ENCODE measurements at places on chromosomes 12 and 14.

GRCh38 chr12:122847921-122848421 is 12.7 kb downstream of the HIP1R start:
- DNase-seq, result no peak

DNA sequence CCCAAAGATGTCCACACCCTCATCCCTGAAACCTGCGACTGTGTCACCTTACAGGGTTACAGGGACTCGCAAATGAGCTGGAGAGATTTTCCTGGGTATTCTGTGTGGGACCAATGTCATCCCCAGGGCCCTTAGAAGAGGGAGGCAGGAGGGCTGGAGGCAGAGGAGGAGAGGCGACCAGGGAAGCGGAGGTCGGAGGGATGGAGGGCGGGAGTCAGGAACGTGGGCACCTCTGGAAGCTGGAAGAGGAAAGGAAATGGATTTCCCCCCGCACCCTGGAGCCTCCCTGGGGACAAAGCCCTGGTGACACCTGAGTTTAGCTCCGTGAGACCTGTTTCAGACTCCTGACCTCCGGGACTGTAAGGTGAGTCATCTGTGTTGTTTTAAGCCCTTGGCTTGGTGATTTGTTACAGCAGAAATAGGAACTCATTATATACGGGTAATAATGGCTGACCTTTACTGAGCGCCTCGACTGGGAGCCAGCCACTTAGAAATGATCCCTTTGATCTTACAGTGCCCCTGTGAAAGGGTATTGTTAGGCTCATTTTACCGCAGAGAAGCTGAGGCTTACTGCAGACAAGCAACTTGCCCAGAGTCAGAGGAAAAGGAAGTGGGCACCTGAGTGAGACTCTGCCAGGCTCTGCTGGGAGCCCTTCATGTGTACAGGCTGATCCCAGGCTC is 29.3 kb upstream of the FZD10 start:
- DNase-seq, result no peak

- no peak for DNase-seq
Observed at GRCh38 chr12:46386360-46386867, 13.8 kb upstream of the SLC38A2 start.

DNA sequence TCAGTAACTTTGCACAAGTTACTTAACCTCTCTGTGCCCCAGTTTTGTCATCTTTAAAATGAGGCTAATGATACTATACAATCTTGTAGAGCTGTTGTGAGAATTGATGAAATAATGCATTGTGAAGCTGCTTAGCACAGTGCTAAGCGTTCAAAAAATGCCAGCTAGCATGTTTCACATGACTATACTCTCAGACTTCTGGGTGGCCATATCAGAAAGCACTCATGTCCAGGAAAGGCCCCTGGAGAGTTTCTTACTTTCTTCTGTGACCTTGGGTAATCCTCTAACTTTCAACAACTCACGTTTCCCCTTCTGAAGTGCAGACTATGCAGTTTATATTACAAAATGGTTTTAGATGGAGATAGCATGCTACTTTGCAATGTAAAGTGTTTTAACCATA is 68.1 kb downstream of the TPH2 start:
- no peak for DNase-seq

- DNase-seq, result no peak
Observed at GRCh38 chr12:21773806-21774205, 700 bp downstream of the KCNJ8 start.

DNA sequence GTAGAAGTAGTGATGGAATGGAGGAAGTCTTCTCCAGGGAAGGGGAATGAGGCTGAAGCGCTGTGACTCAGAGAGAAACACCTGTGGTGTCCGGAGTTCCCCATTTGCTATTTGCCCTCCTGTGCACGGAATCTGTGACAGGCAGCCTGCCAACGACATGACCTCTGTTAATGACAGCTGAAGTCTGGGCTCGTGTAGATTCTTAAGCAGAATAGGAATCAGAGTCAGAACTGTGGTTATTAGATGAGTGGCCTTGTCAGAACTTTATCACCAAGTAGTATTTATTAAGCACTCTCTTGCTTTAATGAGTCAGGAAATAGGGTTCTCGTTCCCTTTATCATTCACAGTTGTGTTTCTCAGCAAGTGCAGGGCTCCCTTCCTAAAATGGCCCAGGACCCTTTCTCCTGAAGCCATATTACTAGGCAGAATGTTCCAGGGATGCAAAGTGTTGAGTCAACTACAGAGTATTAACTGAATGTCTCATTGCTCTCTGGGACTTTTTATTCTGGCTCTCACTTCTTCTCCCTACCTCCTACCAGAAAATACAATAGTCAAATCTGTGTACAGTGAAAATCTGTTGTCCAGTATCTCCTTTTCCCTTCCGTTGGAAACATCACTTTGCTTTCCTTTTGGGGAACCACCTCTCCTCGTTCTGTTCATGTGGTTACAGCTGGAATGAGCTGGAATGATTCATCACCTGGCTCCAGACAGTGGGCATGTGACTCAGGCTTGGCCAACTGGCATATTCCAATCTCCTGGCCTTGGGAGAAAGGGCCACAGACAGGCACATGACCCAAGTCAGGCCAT is 77.8 kb upstream of the MAX start:
- DNase-seq, result no peak

DNA sequence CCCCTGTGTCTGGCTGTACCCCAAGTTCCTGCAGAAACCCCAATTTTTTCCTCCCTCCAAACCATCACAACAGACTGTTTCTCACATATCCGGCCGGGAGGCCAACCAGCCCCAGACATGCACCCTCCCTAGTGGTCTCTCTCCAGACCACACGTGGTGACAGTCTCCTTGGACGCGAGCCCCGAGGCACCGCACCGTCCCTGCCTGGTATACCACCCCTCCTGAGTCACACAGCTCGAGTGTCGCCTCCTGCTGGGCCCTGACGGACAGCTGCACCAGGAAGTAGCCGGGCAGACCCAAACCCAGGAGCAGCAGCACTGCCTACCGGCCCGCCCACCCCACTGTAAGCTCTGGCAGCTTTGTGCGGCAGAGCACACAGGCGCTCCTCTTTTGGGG is 97.4 kb downstream of the RFLNA start:
- DNase-seq, result no peak

DNA sequence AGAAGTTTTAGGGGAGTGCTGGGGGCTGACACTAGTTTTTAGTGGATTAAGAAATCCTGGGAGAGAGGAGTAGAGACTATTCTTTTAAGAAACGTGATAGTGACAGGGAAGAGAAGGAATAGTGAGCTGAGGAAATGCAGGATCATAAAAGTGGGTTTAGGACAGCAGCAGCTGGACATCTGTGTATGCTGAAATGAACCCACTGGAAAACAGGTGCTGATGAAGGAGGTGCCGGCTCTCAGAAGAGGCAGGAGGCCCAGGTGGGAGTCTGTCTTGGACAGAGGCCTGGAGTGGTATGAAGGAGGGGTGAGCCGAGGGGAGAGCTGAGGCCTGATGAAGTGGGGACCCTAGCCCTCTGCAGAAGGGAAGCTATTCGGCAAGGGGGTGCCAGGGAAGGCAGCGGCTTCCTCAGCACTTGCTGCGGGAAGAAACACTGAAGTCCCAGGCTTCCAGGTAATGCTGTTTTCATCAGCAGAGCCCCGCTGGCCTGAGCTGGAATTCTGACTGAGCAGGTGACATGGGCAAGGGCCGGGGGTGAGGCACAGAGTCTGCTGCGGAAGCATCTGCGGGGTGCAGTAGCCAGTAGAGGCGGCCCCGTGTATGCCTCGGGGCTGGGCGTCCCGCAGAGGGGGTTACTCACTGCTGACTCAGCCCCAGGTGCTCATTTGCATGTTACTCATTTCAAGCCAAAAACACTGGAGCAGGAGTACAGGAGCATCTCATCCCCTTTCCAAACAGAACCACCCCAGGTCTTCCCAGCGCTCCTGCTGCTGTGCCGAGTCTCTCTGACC is 89.7 kb downstream of the TMCC3 start:
- DNase-seq, result no peak

- no peak for DNase-seq
Observed at GRCh38 chr12:18863769-18864500, 126.0 kb downstream of the CAPZA3 start.

GRCh38 chr12:118870551-118870950 is 110.8 kb upstream of the SRRM4 start:
- no peak for DNase-seq

DNA sequence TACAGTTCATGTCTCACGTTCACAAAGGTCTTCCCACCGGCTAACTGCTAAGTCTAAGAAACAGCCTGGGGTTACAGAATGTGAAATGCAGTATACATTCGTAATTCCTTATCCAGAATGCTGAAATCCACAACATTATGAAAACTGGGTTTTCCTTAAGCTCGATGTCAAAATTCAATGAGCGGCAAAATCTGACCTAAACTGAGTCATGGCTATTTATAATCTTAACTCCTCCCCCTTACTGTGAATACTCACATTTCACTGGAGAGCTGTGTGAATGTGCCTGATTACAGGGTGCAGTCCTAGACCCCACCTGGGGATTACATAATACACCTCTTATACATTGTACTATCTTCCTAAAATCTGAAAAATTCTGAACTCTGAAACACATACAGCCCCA is 35.3 kb downstream of the STX2 start:
- no peak for DNase-seq

- DNase-seq, result no peak
Observed at GRCh38 chr12:93808169-93808899, 131.2 kb downstream of the CRADD start.

- DNase-seq, result no peak
Observed at GRCh38 chr12:13203034-13203922, 6.8 kb downstream of the EMP1 start.

GRCh38 chr14:69084023-69084422 is 68.9 kb downstream of the DCAF5 start:
- DNase-seq, result no peak

DNA sequence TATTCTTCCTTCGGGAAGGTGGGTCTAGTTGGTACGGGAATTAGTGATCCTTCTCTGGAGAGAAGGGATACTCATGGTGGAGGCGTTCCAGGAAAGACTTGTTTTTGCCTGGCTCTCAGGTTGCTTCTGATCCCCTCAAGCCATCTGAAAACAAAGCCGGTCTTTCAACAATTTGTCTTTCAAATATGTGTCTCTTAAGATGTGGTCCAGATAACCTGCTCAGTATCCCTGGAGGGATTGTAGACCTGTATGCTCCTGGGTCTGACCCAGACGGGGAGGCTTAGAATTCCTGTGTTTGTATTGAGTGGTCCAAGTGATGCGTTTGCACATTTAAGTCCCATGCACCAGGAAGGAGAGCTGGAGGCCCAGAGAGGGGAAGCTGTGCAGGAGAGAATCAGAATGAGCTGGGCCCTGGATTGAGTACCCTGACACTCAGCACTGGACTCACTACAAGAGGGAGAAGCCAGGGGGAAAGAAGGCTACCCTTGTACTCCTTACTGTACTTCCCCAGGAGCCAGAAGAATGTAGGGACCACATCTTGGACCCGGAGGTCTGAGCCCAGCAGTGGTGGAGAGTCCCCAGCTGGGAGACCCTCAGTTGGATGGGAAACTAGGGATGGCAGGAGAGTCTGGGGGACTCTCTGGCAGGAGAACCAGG is 40.4 kb downstream of the ERH start:
- no peak for DNase-seq

DNA sequence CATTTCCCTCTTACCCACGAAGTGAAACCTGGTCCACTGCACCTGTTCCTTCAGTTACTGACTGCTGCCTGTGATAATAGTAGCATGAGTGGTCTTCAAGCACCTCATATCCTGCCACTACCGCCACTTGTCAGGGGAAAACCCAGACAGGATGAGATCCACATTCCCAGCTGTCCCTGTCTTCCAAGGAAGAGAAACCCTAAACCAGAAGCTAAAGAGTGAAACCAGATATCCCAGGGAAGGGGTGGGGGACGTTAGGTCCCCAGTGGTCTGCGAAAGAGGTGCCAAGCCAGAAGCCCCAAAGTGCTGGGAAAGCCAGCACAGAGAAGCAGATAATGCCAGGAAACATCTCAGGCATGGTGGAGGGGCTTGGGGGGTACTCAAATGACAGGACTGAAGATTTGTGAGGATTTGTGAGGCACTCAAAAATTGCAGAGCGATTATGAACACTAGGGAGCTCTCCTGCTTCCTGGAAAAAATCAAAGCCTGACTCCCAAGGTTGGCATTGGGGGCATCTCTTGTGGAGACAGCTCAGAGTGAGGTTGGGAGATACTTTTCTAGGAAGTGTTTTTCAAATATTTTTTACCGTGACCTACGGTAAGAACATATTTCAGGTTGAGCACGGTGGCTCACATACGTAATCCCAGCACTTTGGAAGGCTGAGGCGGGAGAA is 77.9 kb downstream of the TMEM30B start:
- DNase-seq, result no peak

DNA sequence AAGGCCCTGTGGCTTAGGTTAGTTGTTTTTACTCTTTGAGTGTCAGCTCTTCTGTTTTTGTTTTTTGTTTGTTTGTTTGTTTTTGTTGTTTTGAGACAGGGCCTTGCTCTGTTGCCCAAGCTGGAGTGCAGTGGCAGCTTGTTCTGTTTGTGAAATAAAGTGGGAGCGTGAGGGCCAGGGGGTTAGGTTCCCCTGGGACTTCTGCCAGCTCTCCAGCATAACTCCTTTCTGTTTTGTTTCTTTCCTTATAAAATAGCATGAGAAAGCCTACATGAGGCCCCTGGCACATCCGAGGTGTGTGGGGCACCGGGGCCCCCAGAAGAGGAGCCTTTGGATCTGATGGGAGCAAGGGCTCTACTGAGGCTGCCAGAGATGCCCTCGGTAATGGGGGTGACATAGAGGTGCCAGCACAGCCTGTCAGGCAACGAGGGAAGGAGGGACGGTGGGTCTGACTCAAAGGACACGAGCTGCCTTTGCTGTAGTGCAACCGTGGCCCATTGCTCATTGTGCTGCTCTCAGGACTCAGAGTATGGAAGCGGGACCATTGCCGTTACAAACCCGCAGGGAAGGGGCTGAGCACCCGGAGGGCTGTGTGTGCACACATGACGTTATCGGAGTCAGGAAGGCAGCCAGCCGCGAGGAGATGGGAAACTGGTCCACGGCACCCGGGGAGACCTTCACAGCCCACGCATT is 9.1 kb upstream of the SERPINA11 start:
- DNase-seq, result no peak

DNA sequence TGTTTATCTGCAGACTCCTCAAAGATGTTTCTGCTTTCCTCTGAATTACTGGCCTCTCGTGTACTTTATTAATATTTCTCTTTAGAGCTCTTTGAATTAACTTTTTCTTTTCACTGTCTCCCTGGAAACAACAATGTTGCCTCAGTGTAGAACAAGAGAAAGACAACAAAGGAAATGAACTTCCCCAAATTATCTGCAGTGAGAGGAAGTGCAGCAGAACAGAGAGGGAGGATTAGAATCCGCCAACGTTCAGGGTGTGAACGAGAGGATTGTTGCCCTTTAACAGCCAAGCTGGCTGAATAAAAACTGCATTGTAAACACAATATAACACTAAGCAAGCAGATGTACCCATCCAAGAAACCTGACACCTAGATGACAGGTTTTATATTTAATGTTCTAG is 375.9 kb downstream of the GALC start:
- DNase-seq, result no peak

- DNase-seq, result no peak
Observed at GRCh38 chr14:56027916-56028712, 90.1 kb upstream of the PELI2 start.
